ENCODE measurements at places on chromosomes 2 and 18.
A peak's percentile ranks its signal among the peaks of the same experiment; 100 is the strongest.

DNA sequence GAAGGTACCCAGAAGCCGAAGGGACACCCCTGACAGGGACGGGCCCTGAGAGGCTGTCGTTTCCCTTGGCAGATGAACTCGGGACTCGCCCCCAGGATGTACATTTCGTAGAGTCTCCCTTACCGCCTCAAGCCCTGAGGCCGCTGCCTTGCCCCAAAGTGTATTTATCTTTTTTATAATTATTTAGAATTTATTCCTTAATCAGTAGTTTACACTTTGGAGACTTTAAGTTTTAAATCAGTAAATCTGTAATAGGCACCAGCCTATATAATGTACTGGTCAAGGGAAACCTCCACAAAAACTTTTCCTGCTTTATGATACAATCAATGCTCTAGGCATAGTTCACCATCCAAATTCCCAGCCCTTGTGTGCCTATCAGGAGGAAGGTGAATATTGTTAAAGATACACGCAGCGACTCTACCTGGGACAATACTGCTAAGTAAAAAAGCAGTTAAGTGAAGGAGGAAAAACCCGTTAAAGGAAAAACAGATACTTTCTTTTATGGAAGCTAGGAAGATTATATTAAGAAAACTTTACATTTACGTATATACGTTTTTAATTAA lies 848 bp downstream of the VRK2 start:
- peak; percentile 21 for DNase-seq

- DNase-seq, result no peak
Measured at GRCh38 chr2:118134650-118135049, 46.4 kb downstream of the INSIG2 start.

DNA sequence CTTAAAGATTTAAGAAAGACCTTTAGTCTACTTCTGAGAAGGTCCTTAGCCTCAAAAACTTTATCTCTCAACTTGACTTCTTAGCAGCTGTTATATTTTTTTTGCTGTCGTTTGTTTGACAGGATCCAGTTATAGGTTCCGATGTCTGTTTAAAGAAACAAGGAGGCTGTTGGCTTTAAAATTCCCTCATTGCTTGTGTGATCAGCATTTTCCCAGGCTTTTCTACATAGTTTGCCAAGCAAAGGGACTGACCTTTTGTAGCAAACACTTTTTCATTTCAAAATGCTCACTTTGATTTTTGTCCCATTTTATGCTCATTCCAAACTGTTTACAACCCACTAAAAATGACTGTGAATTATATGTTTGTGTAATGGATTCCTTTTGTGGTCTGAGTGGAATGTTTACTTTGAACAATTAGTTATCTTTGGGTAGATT lies 394.9 kb downstream of the ARHGAP15 start:
- DNase-seq, result no peak

GRCh38 chr2:232635820-232636219 lies 2.4 kb downstream of the EFHD1 start:
- no peak for DNase-seq

DNA sequence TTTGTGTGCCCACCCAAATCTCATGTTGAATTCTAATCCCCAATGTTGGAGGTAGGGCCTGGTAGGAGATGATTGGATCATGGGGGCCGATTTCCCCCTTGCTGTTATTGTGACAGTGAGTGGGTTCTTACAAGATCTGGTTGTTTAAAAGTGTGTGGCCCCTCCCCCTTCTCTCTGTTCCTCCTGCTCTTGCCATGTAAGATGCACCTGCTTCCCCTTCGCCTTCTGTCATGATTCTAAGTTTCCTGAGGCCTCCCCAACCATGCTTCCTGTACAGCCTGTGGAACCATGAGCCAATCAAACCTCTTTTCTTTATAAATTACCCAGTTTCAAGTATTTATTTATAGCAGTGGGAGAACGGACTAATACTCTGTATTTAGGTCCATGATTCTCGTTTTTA lies 588.1 kb downstream of the DCDC2C start:
- no peak for DNase-seq

DNA sequence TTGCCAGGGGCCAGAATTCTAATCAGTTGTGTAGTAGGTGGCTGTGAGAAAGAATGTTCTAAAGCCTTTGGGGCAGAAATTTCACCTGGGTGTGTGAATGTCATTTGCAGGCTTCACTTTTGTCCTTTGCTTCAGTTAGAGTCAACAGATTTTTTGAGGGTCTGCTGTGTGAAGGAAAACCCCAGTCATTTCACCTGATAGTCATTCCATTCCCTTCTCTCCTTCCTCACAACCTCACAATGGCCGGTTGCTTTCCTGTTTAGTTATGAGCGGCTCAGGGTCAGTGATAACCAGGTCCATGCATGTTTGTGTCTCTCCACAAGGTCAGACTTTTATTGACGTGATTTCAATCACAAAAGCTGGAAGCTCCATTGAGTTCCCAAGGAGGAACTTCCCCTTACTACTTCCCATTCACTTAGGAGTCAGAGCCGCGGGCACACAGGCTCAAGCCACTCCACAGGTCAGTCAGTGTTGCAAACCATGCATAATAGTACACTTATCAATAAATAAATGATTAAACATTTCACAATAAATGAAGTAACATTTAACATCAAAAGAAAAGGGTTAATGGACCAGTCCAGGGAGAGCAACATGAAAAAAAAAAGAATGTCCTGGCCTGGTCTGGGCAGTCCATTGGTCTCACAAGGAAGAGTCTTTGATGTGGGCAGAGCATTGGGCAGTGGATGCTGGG lies 74.3 kb downstream of the NPAS2 start:
- DNase-seq, result no peak

DNA sequence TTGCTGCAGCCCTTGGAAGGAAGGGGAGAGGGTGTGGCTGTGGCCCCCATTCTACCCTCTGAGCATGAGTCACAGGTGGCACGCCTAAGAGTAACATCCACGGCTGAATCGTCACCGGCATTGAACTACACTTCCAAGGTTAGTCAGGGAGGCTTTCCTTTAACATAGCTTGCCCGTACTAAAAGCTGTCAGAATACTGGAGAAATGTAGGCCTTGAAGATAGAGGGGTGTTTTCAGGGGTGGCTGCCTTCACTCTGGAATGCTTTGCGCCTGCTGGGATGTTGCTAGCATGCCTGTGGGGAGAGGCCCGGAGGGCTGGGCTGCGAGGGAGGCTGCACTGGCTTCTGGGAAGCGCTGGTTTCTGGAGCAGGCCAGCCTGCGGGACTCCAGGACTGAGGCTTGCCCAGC lies 333.7 kb downstream of the AGAP1 start:
- DNase-seq, result no peak

DNA sequence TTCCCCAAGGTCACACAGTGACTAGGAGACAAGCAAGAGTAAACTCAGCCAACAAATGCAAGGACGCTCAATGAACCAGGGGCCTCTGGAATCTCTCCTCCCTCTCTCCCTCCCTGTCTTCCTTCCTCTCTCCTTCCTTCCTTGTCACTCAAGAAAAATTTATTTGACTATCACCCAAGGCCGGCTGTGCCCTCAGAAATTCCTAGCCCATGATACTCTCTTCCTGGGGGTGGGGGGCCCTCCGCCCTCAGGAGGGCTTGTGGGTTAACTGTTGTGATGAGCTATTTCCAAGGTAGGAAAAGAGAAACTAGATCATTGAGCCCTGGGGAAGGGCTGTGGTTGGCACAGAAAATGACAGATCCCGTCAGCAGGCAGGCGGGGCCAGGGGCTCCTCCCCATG lies 21.7 kb downstream of the INHBB start:
- DNase-seq, result no peak

DNA sequence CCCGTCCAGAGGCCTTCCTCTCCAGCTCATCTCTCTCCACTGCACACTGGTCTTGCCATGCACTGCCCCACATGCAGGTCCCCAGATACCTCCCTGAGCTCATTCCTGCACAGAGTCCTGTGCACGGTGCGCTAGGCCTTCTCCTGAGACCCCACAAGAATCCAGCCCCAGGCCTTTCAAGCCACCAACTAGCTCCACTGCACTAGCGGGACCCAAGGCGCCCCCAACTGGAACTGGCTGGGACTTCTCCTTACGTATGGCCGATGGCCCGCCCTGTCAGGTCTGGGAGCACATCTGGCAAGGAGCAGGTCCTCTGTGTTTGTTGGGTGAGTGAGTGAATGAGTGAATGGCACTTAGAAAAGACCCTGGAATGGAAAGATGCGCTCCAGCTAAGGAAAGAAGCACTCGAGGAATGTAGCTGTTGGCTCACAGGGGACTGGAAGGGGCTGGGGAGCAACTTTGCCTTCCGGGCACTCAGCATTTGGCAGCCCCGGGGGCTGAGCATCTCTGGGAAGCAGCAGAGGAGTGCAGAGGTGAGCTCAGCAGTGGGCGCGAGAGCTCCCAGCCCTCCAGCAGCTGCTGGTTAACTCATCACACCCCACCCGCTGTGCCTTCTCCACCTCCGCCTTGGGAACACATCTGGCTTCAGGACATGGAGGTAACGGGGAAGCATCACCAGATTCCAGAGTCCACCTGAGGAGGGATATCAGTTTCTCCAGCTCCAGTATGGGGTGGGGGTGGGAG lies 223.1 kb downstream of the GLI2 start:
- DNase-seq, result peak; percentile 51

GRCh38 chr2:175889701-175890302 lies 112.3 kb downstream of the LNPK start:
- DNase-seq, result no peak

Measured in HEK293T (cell line).